Stimulated activated CD4-positive, alpha-beta T cell treated with anti-CD3 and anti-CD28 coated beads, Interleukin-2, amount 100 ng/mL, for 48 hours (primary cell): ENCODE measurements at places on chromosomes 1 and 21.

GRCh38 chr1:1599030-1599934 lies 653 bp downstream of the FNDC10 start:
- DNase-seq, result peak; percentile 35

GRCh38 chr1:41367288-41367642 lies 6.0 kb downstream of the FOXO6 start:
- no peak for DNase-seq

GRCh38 chr1:204408074-204408507 lies 3.5 kb downstream of the PPP1R15B start:
- no peak for DNase-seq

DNA sequence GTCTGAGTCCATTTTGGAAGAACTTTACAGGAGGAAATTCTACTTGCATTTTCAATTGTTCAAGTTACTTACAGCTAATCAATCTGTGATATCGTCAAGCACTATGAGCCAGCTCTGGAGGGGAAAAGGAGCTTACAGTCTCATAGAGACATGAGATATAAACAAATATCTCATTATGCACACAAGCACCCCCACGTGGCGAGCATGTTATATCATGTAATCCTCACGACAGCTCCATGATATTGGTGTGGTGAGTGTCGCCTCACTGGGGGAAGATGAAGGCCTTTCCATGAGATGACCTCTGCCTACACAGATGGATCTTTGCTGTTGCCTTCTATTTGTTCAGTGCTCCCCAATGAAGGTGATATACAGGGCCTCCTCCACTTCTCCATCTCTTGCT lies 34.6 kb downstream of the TNR start:
- no peak for DNase-seq

DNA sequence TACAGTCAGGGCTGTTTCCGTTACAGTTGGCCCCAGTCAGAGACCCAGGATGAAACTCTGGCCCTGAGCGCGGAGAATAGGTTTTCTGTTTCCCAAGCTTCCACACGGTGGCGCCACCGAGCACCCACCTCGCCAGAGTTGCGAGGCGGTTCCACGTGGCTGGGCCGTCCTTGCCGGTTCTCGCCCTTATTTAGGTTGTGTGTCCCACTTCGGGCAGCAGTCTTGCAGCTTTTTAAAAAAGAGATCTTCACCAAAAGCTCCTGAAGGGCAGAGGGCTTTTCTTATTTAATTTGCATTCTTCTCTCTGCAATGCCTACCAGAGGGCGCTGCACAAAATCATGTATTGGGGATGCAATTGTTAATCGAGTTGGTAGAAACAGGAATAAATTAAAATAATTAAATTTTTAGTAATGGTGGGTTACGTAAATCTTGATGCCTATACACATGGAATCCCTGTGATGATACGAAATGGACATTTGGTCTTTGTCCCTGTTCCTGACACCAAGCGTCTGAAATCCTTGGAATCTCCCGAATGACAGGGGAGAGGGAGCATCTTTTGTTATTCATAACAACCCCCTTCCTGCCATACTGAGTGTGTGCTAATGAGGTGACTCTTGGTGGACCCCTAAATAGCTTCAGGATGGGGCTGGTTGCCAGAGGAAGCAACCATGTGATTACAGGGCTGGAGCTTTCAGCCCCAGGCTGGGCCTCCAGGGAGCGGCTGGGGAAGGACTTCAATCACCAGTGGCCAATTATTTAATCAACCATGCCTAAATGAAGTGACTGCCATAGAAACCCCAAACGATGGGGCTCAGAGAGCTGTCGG lies 5.6 kb upstream of the S100A7 start:
- peak; percentile 75 for DNase-seq

- no peak for DNase-seq
Observed at GRCh38 chr1:3323796-3324703, 130.4 kb upstream of the ARHGEF16 start.
